ENCODE measurements at places on chromosomes 16 and 17. TPM values are rescaled to one million over a fixed set of nuclear protein-coding genes. Genes with fewer than 3 reads are reported as not detected.

- peak; percentile 27 for DNase-seq
These were observed 696 bp upstream of the PSMC5 start for GRCh38 chr17:63826468-63827001.

DNA sequence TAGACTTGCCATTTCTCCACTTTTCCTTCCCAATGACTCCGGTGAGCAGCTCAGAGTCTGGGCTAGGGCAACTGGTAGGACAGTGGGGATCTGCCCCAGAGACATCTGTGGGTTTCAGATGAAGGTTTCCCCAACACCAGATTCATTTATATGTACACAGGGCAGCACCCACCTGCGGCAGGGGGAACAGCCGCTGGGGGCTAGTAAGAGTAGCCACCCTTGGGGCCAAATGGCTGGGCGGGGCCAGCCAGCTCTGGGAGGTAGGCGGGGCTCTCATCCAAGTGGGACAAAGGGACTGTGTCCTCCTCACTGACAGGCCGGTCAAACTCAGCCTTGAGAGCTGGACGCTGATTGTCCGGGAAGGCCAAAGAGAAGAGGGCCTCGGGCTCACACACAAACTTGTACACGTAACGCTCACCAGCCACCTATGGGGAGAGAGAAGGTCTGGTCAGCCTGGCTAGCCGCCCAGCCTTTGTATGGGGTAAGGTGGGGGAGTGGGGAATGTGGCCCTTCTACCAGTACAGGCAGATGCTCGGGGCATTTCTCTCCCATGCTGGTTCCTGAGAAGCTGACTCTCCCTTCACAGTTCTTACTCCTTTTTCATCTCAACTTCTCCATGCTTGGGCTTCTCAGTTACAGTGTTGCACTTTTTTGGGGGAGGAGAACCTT lies 17.7 kb downstream of the ETV4 start:
- DNase-seq, result peak; percentile 43

DNA sequence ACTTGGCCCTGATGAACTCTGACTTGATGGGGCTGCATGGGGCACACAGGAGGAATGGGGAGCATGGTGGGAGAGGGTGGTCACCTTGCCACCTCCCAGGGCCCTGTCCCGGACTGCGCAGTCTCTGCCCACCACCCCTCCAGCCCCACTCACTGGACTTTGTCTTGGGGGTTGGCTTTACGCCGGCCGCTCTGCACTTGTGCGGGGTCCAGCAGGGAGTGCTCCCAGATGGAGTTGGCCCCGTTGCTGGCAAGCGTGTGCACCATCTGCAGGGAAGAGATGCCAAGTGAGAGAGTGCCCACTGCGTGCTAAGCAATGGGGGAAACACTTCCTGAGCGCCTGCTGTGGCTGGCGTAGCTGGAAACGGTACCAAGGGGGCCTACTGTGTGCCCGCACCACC lies 6.7 kb downstream of the GIT1 start:
- DNase-seq, result no peak

- DNase-seq, result peak; percentile 51
These were observed 7.4 kb downstream of the FOXF1 start for GRCh38 chr16:86517652-86518258.

DNA sequence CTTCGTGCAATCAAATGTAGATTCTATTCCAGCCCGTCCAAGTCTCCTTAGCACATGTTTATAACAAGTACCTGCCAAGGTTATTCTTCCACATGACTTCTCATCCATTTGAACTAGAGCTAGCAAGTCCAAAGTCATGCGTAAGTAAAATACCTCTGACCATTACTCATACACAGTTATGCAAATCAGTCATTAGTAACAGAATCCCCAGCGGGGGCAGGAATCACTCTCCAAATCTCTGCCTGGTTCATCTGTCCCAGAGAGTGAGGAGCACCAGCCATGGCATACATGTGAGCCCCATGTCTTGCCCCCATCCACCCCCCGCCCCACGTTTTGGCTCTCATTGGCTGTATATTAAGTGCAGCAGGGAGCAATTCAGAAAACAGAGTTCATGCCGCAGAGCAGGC lies 27.7 kb downstream of the SRL start:
- no peak for DNase-seq

DNA sequence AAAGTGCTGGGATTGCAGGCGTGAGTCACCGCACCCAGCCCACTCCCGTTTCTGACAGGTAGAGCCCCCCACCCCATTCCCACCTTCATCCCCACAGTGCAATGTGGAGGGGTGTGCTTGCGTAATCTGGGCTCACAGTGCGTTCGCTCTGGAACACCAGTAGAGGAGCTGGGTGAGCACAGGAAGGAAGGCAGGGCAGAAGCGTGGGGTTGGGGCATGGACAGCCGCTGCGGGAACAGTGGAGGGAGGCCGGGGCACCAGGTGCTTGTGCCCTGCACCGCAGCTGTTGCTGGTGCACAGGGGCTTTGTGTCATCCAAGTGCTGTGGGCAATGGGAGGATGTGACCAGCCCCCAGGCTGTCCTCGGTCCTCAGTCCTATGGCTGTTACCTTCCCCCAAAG lies 24.7 kb downstream of the KDM8 start:
- no peak for DNase-seq

DNA sequence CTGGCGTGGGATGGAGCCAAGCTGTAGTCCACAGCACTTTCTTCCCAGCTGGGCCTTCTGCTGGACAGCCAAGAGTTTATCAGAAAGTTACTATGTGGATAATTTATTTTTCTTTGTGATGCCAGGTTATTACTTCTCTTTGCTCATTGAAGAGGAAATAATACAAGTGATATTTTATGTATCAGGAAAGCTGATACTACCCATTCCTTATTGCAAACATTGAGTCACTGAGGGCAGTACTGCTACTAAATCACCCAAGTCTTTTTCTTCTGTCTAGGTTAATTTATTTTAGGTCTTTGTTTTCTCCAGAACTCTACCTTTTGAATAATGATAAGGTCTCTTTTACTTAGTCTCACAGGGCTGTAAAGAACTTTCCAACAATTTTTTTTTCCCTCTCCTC lies 8.3 kb downstream of the NUP93 start:
- no peak for DNase-seq

The KRT40 gene
- total RNA-seq, result not detected

The KRT20 gene
- total RNA-seq, result not detected

The RNF222 gene
- total RNA-seq, result not detected

The ZNF423 gene
- total RNA-seq, result 8.6 TPM

The KRT222 gene
- total RNA-seq, result 0.38 TPM

The MAP2K6 gene
- total RNA-seq, result 2.0 TPM

The PIMREG gene
- 0.19 TPM for total RNA-seq

The JMJD6 gene
- total RNA-seq, result 65.2 TPM

The RTN4RL1 gene
- 4.0 TPM for total RNA-seq
